ENCODE measurements at places on chromosomes 3 and 15. TPM values are rescaled to one million over a fixed set of nuclear protein-coding genes. Genes with fewer than 3 reads are reported as not detected.

- DNase-seq = no peak
Observed at GRCh38 chr15:47762621-47763020, 45.3 kb downstream of the SEMA6D start.

DNA sequence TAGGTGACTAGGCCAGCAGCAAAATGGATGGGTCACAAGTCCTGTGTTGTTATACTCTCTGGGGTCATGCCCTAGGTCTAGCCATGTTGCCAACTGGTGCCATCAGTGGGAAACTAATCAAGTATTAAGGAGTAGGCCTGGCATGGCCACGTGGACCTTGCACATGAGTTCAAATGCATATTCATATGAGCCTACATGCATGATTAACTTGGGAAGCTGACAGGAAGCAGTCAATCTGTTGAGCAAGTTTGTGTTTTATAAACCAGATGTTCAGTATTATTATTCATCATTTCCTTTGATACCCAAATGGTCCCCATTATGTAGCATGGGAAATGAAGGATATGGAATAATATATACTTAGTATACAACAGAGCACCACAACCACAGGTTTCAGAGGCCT, 95.0 kb downstream of the LRTM1 start:
- no peak for DNase-seq

GRCh38 chr3:185847506-185847905, 22.7 kb upstream of the IGF2BP2 start:
- DNase-seq = no peak

- DNase-seq = no peak
Observed at GRCh38 chr3:127707851-127708411, 35.2 kb downstream of the ABTB1 start.

GRCh38 chr3:58009026-58009748, 965 bp downstream of the FLNB start:
- peak; percentile 52 for DNase-seq

- no peak for DNase-seq
Observed at GRCh38 chr3:122031123-122031468, 9.0 kb upstream of the ILDR1 start.

- no peak for DNase-seq
Observed at GRCh38 chr15:68638953-68639515, 60.2 kb downstream of the CORO2B start.

DNA sequence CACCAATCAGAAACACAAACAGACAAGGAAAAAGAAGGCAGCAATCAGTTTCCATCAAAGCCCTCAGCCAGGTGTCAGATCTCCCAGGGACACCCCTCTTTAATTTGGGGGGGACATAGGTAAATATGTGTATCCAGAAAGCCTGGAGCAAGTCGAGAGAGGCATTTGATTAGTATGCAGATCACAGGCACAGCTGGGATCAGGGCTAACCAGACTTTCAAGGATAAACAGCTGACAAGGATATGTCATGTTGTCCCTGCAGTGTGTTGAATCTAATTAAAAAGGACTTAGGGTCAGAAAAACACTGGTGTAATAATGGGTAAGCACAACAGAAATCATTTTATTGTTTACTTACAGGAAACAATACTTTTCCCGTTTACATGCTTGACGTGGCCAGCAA, 30.2 kb downstream of the NSMCE3 start:
- DNase-seq = no peak

- peak; percentile 87 for DNase-seq
Observed at GRCh38 chr3:41267975-41268640, 68.8 kb downstream of the CTNNB1 start.

DNA sequence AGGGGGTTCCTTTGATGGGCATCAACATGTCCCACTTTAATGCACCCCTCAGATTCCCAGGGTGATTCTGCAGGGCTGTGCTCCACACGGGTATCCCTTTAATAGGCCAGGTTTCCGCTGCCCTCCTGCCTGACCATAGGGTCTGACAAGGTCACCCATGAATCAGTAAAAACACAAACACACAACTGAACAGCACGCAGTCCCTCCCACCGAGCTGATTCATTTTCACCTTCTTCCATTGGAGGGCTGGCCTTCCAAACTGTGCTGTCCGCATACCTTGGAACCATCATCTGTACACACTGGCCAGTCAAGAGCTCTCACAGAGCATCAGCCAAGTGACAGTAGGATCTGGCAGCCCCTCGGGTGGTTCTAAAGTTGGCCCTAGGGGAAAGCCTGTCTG, 93.7 kb downstream of the FBLN2 start:
- no peak for DNase-seq

DNA sequence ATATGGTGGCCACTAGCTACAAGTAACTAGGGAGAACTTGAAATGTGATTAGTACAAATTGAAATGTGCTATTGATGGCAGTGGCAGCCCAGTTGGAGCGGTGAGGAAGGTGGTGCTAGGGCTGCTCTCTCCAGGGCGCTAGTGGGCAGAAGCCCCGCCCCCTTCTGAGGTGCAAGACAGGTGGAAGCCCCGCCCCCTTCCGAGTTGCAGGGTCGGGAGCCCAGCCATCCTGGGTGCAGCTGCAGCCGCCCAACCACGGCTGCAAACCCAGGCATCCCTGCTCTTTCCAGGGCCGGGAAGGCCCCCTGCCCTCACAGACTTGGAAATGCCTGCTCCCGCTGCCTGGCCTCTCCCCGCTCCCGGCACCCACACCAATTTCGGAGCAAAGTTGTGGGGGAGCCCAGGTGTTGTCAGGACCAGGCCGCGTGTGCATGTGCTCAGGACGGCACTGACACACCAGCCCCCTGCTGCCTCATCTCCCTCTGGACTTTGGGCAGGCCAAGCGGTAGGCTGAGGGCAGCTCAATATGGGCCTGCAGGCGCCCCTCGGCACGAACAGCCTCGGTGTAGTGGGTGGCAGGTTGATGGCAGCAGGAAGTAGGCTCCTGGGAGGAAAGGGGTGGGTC, 10.0 kb downstream of the ATR start:
- DNase-seq = peak; percentile 19

MYZAP gene
- not detected for polyA plus RNA-seq

TAGLN3 gene
- polyA plus RNA-seq = not detected

ADAMTS7 gene
- polyA plus RNA-seq = 0.05 TPM

DVL3 gene
- 46.6 TPM for polyA plus RNA-seq

KNL1 gene
- polyA plus RNA-seq = 52.8 TPM
